ENCODE measurements at places on chromosomes 2 and 18.
A peak's percentile ranks its signal among the peaks of the same experiment; 100 is the strongest.

- DNase-seq: peak; percentile 52
These were observed 36.5 kb downstream of the MRPL44 start for GRCh38 chr2:223993634-223994232.

GRCh38 chr2:144320491-144320890 is 199.4 kb downstream of the ZEB2 start:
- DNase-seq: peak; percentile 3

DNA sequence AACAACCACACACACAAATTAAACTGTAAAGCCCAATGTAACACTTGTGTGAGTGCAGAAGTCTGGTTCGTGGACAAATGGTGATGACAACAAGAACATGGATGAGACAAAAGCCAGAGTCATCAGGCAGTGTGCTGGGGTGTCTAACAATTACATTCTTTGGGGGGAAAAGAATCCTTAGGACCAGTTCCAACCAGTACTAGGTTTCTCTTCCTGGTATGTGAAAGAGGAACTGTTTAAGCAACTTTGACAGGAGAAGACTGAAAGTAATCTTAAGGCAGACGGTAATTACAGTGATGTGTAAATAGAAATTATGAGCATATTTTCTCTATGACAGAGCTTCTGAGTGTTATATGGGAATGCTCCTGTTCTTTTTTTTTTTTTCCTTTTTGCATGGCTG is 133.4 kb downstream of the AFF3 start:
- peak; percentile 80 for DNase-seq

DNA sequence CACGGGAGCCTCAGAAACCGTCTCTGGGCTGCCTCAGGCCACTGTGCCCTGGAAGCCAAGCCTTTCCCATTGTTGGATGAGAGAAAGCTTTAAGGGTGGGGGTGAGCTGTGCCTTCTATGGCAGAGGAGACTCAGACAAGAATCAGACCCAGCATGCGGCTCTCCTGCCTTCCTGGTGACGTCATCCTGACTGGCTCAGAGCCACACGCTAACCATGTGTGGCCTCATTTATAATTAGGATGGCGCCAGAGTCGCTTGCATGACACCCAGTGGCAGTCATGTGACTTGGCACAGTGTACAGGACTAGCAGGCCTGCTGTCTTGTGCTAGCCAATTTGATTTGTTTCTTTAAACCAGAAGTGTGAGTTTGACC is 99.1 kb downstream of the SH3BP4 start:
- peak; percentile 66 for DNase-seq

GRCh38 chr2:58065248-58065647 is 18.6 kb downstream of the VRK2 start:
- DNase-seq: no peak

DNA sequence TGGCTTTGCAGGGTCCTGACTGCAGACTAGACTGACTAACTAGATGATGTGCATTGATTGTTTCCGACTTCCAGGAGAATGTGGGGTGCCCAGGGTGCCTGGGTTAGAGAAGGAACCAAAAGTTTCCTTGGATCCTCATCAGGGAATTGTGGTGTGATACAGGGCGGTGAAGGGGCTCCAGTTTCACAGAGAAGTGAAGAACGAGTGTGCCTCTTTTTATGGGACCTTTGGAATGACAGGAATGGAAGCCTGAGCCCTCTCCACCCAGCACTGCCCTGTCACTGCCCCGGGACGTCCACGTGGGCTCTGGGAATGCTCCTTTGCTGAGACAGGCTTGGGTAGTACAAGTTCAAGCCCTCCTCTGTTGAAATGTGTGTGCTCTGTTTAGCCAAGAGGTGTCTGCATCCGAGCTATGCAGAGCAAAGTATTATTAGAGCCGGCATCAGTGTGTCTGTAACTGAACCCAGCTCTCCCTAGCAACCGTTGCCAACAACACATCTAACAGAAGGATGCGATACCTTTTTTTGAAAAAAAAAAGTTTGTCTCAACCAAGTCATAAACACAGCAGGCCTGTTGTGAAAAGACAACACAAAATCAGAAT is 183.6 kb downstream of the SMAD7 start:
- DNase-seq: no peak

- DNase-seq: no peak
These were observed 65.2 kb downstream of the PLCL1 start for GRCh38 chr2:197869501-197870111.

DNA sequence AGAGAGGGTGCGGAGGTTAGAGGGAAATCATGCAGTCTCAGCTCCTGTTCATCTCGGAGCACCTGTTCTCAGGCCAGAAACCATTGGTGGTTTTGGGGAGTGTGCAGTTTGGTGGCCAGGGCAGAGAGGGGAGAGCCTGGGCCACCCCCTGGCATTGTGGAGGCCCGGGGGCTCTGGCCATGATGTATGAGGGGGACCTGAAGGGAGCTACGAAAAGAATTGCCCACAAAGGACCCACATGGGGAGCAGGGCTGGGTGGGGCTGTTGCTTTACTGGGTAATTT is 87.7 kb downstream of the DGKD start:
- no peak for DNase-seq

GRCh38 chr2:72291059-72291458 is 143.4 kb upstream of the CYP26B1 start:
- DNase-seq: no peak

DNA sequence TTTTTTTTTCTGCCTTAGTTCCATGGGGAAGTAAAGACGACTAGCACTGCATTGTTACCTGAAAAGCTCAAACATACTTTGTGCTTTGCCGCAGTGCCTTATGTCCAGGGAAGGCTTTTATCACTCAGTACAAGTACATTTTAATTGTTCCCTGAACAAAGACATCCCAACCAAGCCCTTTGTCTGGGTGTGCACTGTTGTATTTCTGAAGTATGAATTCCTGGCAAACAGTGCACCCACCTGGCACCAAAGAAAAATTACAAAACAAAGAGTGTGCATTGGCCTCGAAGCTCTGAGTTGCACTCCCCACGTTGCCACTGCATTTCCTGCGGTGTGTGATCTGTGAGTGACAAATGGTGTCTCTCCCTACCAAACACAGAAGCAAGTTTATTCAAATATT is 858.5 kb upstream of the PIK3C3 start:
- DNase-seq: no peak

DNA sequence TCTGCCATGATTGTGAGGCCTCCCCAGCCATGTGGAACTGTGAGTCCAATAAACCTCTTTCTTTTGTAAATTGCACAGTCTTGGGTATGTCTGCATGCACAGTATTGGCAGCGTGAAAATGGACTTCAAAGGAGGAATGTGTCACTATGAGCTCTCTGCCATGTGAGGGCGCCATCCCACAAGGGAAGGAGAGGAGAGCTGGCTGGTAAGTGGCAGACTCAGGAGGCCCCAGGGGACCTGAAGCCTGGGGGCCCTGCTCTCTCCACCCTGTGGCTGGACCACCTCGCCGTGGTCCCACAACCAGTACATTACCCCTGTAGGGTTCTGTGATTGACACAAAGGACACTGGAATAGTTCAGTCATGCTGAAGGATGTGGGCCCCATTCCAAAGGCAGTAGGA is 122.1 kb downstream of the RPIA start:
- DNase-seq: no peak

DNA sequence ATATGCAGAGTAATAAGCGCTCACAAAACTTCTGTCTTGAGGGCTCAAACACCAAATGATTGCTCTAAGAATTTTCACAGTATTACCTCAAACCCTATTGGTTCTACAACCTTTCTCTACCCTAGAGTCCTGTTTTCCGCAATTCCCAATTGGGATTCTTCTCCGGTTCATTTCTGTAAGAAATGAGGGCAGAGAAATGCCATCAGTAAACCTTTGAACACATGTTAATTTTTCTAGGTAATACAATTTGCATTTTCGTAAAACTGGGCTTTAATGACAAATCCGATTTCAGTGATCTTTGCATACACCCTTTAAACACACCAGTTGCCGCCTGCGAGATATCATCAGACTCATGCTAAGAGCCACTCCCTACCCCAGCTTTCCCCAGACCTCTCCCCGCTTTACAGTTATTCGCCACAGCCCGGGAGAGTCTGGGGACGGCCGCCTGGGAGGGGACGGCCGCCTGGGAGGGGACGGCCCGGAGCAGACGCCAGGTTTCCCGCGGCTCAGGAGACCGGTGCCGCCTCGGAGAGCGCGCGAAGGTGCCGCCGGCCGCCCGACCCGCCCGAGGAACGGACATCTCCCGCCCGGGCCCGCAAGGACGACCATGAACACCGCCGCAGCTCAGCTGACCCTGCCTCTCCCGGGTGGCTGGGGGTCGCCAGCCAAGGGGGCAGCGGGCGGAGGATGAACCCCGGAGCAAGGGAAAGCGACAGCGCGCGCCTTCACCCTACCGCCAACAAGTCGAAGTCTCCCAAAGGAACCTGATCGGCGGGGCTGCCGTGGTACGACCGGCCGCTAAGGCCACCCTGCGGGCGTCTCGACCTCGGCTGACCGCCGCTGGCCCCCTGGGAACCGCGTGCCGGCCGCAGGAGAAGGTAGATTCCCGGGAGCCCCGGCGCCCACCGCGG is 463 bp downstream of the SMC6 start:
- no peak for DNase-seq

- no peak for DNase-seq
These were observed 26.7 kb downstream of the LYPD6 start for GRCh38 chr2:149357058-149357457.

DNA sequence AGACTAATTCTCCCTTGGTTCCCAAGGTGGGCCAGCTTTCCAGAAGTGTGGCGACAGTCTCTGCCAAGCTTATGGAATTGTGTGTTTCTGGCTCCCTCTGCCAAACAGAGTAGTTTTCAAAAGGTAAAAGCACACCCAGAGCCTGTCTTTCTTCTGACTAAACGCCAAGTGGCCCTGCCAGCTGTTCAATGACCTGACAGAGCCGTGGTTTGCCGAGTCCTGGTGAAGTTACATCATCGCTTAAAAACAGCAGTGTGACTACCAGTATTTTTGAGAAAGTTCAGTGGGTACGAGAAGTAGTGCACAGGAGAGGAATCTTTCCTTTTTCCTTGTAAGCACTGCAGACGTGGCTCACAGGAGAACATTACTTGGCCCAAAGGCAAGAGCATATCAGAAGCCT is 1.9 kb downstream of the PER2 start:
- DNase-seq: no peak

DNA sequence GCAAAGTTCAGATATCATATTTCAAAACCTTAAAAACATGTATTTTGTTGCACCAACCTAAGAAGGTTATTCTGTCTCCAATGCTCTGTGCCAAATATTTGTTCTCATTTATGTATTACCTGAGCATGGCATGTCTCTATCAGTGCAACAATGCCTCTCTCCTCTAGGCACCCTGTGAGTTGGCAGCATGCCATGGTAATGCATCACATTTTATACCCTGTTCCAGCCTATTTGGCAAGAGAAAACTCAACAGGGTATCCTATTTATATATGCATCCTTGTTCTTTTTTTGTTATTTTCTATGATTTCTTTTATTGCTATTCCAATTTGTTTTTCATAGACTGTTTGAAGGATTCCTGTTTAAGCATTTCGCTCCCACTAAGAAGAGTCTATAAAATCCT is 126.3 kb upstream of the NRXN1 start:
- DNase-seq: no peak

GRCh38 chr2:144224472-144224871 is 295.4 kb downstream of the ZEB2 start:
- DNase-seq: no peak

DNA sequence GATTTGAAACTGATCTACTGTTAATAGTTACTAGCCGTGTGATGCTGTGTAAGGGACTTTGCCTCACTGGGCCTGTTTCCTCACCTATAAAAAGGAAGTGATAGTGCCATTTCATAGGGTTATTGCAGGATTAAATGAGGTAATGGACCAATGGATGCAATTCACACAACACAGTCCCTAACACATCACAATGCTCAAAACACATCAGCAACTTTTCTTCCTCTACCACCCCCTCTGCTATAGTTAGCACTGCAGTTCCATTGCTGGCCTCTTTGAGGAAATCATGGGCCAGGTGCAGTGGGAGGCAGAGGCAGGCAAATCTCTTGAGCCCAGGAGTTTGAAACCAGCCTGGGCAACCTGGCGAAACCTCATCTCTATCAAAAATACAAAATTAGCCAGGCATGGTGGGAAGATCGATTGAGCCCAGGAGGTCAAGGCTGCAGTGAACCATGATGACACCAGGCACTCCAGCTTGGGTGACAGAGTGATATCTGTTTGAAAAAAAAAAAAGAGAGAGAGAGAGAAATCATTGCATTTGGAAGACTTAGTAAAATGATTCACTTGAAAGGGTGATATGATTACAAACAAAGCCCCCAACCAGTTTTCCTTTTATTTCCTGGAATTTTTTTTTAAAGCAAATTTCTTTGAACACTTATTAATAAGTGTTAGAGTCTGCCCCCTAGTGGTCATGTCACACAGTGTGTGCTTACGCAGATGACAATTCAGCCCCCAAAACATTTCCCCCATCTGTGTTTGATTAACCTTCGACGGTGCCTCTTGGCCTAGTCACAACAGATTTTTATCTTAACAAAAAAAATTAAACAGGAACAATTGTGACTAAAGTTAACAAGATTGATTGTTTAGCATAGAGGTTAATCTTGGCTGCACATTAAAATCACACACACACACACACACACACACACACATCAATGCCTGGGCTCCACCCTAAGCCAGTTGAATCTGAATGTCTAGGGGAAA is 88.6 kb upstream of the BCL11A start:
- DNase-seq: no peak

DNA sequence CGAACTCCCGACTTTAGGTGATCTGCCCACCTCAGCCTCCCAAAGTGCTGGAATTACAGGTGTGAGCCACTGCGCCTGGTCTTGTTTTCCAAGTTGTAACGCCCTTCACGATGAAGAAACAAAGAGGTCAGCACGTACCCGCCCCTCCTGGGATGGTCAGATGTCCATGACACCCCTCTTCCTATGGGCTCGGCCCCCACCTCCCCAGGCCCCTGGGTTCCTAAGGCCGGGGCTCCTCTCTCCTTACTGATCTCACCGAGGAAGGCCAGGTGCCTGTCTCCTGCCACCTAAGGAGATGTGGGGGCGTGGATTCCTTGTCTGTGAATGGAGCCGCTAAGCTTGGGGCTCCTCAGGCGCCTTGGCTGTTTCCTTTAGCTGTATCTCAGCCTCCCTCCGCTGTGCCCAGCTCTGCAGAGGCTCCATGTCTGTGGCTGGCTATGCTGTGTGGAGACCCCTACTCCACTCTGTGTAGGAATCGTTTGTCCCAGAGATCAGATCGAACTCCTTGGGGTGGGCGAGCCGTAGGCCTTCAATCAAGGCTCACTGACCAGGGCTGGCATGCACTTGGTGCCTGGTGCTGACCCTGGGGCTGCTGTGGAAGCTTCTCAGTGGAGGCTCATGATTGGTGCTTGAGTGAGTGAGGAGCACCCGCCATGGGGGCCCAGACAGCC is 8.8 kb downstream of the COLEC11 start:
- no peak for DNase-seq

GRCh38 chr2:127576433-127577207 is 41.1 kb downstream of the MYO7B start:
- peak; percentile 26 for DNase-seq

GRCh38 chr2:59790186-59791003 is 763.1 kb downstream of the BCL11A start:
- DNase-seq: no peak

DNA sequence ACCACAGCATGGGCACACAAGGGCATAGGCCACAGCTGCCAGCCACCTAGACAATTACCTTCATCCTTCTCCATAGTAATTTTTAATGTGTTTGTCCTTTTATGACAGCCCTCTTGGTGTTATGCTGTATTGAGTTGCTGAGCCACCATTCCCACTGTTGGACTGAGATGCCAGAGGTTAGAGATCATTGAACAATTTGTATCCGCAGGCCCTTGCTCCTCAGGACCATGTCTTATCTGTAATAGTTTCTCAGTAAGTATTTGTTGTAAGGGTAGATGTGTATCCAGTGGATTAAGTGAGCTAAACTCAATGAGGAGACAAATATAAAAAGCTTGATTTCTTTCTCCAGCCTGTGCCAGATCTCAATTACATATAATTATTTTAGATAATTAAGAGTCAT is 832.8 kb upstream of the ID2 start:
- DNase-seq: no peak
